NCI-H460 (cell line): ENCODE measurements at places on chromosomes 1 and 21.

- no peak for DNase-seq
These were observed 31.4 kb upstream of the LGALS8 start for GRCh38 chr1:236492378-236492777.

- DNase-seq: no peak
These were observed 43.3 kb downstream of the VTCN1 start for GRCh38 chr1:117167402-117167801.

DNA sequence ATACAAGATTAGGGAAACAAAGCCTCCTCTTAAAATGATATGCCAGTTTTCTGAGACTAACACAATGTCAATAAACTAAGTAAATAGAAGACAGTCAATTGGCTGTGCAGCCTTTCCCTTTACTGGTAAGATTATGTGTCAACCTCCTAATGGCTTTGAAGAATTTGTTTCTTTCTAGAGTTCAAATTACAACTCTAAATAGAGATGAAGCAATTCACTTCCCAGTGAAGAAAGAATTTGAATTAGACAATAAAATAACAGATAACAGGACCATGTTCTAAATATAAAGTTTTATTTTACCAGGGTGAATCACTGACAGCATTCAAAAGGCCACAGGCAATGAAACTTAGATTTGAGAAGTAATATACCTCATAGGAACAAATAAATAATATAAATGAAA, 680.3 kb downstream of the PLA2G4A start:
- DNase-seq: no peak

DNA sequence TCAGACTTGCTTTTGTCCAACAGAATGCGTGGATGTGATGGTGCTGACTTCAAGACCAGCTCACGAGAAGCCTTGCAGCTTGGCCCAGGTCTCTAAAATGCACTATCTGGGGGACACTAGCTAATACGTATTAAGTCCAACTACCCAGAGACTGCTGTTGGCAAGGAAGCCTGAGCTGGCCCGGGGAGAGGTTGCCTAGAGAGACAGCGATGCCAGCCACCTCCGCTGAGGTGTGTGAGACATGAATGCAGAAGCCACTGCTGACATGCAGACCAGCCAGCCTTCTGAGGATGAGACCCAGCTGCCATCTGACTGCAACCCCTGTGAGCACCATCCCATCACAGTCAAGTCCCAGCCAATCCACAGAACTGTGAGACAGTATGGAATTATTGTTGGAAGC, 32.5 kb downstream of the THAP3 start:
- no peak for DNase-seq

DNA sequence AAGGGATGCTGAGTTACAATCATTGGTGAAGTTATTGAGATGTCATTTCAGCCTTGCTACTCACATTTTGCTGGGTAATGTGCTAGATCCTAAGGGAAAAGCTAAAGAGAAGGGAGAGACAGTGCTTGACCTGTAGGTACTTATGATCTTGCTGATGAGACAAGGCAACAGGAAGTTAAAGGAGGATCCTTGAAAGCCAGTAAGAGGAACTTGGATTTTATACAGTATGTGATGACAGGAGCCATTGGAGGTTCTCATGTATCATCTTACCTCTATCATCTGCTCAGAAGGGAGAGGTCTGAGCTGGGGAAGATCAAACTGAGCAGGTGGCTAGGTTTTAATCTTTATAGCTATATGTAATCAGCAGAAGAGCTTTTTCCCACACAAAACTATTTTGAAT, 6.3 kb downstream of the APOBEC4 start:
- DNase-seq: no peak

GRCh38 chr1:21258331-21259134, 31.7 kb downstream of the ECE1 start:
- DNase-seq: no peak
